Stimulated activated CD4-positive, alpha-beta T cell treated with anti-CD3 and anti-CD28 coated beads, TNF-alpha, amount 100 ng/mL, for 48 hours (primary cell): ENCODE measurements at places on chromosomes 4 and X.

DNA sequence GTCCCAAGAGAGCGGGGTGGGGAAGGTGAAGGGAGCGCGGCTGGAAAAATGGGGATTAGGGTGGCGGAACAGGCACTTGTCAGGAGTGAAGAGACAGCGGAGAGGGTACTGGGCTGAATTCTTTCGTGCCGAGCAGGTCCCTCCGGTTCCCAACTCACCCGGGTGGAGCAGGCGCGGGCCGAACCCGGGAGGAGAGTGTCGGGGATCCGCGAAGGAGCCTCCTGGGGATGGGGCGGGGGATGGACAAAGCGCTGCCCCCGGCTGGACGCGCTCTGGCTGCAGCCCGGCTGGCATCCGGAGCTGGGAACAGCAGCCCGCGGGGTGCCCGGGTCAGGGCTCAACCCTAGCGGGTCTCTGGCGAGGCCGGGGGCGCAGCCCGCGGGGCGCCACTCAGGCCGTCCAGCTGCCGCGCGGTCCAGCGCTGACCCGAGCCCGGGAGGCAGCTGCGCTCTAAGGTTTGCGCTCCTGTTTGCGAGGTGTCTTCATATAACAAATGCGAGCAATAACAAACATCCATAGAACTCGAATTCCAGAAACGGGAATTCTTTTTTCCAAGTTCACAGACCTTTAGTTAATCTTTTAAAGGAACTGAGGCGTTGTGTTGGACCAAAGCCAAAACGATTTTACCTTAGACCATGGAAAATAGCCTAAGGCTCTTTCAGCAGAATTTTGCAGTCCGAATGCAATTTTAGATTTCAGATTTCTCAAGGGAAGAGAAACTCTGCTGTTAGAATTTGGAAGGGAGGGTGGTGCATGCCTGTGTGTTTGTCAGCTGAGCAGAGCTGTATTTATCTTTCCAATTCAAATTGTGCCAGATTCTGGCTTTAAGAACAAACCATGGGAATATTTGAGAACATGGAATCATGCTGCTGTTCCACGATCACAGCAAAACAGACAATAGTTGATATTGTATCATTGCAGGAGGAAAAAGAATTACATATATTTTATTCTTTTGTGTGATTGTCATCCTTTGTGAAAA, 744 bp downstream of the NPY5R start:
- no peak for DNase-seq

GRCh38 chrX:71224098-71224708, 1.2 kb downstream of the GJB1 start:
- no peak for DNase-seq

DNA sequence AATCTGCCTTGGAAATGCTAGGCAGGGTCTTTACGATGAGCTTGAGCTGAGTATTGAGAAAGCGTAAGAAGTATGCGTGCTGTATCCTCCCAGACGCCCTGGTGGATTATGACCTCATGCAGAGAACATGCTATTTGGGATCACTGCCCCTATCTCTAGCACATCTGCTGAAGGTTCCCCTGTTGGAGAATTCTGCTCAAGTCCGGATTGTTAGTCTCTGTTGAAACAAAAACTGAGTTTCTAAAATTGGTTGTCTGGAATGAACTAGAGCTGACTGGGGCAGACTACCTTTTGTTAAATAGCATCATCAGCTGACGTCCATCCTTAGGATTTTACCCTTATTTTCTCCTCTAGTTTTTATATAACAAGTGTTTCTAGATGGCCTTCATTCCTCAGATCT, 7.5 kb downstream of the FHDC1 start:
- no peak for DNase-seq

- DNase-seq: no peak
Measured at GRCh38 chr4:121168446-121169281, 4.5 kb upstream of the TNIP3 start.

- DNase-seq: no peak
Measured at GRCh38 chr4:174808836-174809235, 20.2 kb downstream of the GLRA3 start.

GRCh38 chr4:153074936-153075630, 129.2 kb upstream of the TRIM2 start:
- no peak for DNase-seq

DNA sequence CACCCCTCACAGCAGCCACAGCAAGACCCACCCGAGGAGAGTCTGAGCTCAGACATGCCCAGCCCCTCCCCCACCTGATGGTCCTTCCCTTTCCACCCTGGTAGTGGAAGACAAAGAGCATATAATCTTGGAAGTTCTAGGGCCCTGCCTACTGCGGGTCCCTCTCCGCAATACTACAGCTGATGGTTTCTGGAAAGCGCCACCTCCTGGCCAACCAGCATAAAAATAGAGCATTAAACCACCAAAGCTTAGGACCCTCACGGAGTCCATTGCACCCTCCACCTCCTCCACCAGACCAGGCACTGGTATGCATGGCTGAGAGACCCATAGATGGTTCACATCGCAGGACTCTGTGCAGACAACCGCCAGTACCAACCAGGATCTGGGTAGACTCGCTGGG, 78.2 kb downstream of the SH3BGRL start:
- DNase-seq: no peak

DNA sequence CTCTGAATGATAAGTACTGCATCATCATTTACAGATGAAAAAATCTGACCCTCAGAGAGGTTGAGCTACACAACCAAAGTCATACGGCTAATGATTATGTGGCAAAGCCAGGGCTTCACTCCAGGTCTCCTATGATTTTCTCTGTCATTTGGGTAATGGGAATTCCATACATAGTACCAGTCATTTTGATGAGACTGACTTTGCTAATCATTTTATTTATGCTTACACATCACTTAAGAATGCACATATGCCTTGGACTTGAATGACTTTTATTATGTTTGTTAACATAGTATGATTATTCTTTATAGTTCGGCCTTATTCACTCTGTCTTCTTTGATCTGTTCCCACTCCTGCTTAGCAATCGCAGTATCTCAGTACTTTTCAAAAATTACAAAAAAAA, 255.1 kb upstream of the GPRIN3 start:
- no peak for DNase-seq

- no peak for DNase-seq
Measured at GRCh38 chr4:168138143-168138542, 45.8 kb downstream of the ANXA10 start.

DNA sequence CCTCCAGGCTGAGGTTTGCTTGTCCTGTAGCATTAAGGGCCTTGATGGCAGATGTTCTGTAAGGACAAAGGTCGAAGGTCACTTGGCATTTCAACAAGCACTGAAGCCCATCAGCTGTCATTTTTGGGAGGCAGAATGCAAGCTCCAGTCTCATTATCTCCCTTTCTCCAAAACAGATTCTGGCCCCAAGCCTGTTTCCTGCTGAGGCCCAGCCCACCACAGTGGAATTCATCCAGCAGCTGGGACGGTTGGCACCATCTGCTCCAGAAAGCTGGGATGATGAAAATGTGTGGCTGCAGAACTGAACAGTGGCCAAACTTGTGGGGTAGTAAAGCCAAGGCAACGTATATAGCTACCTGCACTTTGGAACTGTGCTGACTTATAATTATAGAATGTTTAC, 17.7 kb upstream of the PPEF2 start:
- no peak for DNase-seq

DNA sequence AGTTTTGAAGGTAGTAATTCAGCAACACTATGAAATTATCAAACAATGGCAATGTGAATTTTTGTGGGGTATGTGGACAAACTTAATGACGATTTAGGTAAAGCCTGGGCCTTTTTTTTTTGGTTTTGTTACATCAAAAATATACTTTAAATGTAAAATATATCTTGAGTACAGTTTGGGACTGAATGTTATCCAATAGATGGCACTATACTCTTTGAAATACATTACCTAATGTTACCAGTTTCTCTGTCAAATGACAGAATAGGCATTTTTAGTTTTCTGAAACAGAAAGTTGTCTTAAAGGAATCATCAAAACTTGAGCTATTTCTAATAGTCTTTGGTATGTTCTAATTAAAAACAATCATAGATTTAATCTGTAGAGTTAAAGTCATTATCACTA, 1651.9 kb downstream of the C4orf33 start:
- no peak for DNase-seq

DNA sequence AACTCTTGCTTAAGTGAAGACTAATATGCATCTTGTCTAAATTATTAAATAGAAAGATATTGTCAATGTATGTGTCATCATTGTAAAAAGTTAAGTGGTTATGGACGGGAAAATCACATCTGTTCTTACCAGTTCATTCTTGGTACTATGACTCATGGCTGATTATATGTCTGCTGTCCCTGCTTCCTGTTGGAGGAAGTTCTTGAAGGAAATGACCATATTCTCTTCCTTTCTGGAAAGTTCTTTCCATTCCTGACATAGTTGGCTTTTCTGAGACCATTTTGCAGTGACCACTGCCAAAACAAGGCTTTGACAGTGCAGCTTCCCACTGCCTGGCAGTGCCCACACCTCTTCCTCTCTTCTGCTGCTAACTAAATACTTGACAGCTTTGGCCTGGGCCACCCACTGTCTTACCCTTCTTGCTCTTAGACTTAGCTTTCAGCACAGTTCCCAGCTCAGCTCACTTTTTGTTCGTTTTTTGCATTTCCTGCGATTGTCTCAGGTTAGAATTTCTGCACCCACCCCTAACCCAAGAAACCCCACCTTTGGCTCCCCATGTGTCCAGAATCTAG, 13.2 kb upstream of the CLDN24 start:
- no peak for DNase-seq

DNA sequence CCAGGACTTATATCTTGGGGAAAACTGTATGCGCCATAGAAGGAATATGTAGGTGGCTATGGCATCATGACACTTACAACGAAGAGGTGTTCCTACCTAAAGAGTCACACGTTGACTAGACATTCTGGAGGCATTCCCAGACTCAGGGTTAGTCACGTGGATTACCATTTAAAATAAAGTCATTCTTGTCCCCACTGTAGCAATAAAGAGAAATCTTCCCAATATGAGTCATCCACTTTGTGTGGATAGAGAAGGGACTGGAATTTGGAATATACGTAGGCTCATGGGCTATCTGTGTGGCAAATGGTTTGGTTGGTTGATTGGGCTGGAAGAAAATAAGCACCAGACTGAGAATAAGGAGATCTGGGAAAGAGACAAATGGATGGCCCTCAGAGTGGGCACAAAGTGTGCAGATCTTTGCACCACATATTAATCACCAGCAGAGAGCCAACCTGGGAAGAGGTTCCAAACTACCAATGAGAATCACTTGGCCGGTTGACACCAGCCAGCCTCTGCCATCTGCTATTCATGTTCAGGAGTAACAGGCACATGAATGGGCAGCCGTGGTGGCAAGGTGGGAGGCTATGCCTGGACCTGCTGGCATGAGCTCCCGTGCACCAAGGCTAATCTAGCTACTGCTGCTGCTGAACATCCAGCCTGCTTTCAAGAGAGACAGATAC, 41.0 kb downstream of the MTNR1A start:
- DNase-seq: no peak

DNA sequence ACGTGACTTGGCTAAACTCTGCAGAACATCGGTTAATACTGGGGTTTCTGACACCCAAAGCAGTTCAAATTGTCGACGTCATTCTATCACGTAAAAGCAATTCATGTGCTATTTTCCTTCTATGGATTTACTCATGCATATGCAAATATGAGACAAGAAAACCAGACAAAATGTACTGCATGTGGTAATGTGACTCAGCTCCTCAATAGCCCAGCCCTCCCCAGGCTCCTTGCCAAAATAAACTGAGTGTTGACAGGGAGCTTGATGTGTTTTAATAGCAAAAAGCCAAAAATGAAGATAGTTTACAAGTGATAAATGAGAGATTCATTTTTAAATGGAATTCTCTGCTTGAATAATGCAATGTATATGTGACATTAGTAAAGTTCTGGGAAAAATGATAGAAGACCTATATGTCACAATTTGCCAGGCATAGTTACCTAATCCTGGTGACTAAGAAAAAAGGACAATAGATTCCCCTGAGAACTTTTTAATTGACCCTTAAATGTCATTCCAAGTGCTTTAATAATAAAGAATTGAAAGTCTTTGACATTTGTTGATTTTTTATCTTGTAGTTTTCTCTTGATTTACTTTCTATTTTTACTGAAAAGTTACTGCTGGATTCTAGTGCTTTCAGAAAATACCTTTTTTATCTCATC, 1700.6 kb upstream of the TENM3 start:
- DNase-seq: no peak

GRCh38 chr4:56981795-56982201, 3.1 kb downstream of the POLR2B start:
- DNase-seq: no peak

- DNase-seq: no peak
Measured at GRCh38 chrX:80576806-80577533, 156.7 kb downstream of the TENT5D start.

- no peak for DNase-seq
Measured at GRCh38 chrX:38891641-38892413, 90.6 kb downstream of the MID1IP1 start.

- DNase-seq: no peak
Measured at GRCh38 chr4:128917781-128918180, 108.3 kb downstream of the JADE1 start.

DNA sequence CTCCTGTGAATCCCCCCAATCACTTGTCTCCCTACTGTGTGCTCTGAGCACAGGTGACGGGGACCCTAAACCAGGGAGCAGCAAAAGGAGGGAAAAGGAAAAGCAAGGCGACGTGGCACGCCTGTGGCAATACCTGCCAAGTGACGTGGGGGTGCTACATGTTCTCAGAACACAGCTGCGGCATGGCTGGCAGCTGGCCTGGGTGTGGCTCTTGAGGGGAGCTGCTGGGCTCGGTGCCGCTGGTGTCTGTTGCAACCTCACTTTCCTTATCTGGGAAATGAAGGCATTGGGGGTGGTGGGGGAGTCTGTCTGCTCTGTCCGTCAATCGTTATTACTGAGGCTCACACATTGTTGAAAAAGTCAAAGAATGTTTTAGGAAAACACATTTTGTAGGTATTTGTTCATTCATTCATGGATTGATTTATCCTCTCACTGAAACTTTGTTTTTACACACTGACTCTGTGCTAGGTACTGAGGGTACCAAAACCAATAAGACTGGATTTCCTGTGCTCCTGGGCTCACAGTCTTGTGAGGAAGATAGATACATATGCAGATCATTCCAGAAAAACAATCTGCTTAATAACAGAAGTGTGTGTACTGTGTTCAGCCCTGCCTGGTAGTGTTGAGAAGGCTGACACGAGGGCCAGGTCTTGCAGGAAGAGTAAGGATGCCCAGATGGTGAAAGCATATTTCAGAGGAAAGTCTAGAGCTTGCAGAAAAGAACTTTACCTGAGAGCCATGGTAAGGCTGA, 217.6 kb downstream of the PTTG2 start:
- no peak for DNase-seq

GRCh38 chr4:137541876-137542646, 9.8 kb upstream of the PCDH18 start:
- DNase-seq: no peak

DNA sequence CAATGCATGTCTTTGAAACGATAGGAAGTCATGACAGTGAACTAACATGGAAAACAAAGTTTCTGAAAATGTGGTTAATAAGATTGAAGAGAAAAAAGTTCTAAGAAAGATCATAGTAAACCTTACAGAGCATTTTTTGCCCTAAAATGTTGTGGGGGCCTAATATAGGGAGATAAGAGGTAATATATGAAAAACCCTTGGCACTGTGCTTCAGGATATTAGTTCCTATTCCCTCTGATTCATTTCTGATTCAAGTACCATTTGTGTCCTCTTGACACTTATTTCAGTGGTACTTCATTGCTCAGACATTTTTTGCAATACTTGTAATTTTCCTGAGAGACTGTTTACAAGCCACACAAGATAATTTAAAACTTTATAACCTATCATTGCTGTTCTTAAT, 35.1 kb downstream of the PAQR3 start:
- DNase-seq: no peak

- DNase-seq: no peak
Measured at GRCh38 chrX:47514533-47515235, 31.7 kb upstream of the ZNF41 start.
